ENCODE measurements at places on chromosomes 2 and 18.

- DNase-seq = no peak
These were observed 87.2 kb downstream of the KCTD18 start for GRCh38 chr2:200422532-200423261.

DNA sequence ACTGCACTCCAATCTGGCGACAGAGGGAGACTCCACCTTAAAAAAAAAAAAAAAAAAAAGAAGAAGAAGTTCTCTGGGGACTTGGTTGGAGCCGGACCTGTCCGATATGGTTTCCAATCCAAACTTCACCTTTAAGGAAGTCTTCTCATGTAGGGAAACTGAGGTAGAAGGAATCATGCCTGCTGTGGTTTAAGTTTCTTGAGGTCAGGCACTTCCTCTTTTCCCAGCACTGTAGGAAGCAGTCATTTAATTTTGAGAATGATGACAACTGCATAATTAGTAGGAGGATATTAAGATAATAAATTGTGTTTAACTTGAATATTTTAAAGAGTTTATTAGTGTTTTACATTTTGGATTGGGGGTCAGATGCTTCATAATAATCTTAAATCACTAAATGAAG, 62.9 kb downstream of the KCNE4 start:
- no peak for DNase-seq

DNA sequence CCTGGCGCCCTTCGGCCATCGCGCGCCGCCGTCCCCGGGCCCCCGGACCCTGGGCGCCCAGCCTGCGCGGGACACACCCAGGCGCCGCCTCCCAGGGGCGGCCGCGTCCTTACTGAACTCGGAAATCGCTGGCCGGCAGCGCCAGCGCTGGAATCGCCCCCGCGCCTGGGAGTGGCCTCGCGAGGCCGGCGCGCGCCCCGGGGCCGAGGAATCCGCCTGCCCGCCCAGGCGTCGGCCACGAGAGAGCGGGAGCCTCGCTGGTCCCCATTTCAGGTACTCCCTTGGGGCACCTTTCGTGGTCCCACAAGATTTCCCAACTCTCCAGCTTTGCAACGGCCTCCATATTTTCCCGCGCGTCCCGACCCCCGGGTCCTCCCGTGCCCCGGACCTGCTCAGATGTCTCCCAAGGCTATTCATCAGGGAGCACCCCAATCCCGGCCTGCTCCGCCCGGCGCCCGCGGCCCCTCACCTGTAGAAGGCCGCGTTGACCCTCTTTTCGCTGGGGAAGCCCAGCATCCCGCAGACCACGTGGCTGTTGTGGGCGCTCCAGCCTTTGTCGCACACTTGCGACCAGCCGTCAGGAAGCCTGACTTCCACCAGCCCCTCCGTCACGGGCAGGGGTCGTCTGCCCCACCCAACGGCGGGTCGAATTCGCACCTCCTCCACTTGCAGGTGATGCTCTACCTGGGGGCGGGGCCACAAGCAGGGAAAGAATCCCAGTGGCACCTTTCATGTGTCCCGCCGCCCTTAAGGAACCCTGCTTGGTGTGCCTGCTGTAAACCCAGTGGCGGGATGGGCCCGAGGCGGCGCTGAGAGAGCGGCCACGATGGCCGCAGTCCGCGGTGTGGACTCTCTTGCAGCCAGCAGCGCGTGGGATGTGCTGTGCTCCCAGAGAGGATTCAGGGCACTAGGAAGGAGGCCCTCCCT, 4.6 kb downstream of the LOXL3 start:
- DNase-seq = no peak

GRCh38 chr2:47641366-47641765, 141.6 kb upstream of the MSH6 start:
- DNase-seq = no peak

GRCh38 chr18:36831139-36831538, 2.2 kb downstream of the KIAA1328 start:
- DNase-seq = no peak

- DNase-seq = no peak
These were observed 360.0 kb downstream of the PTPRM start for GRCh38 chr18:7927119-7927518.

DNA sequence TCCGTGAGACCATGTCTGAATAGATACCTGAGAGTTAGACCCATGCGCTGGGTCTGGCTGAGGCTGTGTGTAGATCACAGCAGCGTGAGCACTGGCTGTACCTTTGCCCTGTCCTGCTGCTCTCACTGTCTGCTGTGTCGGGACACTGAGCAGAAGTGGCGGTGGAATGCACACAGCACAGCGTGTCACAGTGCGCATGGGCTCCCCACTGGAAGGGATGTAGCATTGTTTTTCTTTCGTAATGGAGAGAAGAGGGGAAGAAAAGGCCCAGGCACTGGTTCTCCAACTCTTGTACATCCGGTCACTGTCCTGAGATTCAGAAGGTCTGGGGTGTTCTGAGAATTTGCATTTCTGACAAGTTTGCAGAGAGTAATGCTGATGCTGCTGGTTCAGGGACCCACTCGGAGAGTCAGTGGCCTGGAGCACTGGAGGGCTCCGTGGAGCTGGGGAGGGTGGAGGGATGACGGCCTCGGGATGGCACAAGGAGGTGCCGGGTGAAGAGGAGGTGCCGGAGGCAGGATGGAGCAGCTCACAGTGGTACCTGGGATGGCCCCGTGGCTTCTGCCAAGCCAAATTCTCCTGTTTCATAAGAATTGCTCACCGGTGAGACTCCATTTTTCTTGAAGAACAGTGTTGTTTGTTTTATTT, 252.8 kb downstream of the LDLRAD4 start:
- no peak for DNase-seq

GRCh38 chr2:176747928-176748327, 464.7 kb upstream of the HNRNPA3 start:
- no peak for DNase-seq

DNA sequence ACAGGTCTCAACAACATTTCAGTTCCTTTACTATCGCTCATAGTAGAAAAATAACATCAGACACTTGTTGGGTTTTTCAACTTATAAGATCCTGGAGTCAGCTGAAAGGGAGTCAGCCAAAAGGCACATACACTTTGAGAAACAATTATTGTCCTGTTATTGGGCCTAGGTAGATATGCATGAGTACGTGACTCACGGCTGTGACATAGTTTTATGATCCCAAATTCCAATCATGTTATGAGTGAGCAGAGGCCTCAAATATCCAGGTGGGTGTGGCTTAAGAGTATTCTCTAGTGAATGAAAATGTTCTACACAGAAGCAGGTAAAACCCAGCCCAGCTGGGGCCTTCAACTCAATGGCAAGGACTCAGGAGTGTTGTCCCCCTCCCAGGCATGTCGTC, 27.2 kb downstream of the SERPINB8 start:
- no peak for DNase-seq

- DNase-seq = no peak
These were observed 441.3 kb downstream of the RND3 start for GRCh38 chr2:150046211-150046610.

DNA sequence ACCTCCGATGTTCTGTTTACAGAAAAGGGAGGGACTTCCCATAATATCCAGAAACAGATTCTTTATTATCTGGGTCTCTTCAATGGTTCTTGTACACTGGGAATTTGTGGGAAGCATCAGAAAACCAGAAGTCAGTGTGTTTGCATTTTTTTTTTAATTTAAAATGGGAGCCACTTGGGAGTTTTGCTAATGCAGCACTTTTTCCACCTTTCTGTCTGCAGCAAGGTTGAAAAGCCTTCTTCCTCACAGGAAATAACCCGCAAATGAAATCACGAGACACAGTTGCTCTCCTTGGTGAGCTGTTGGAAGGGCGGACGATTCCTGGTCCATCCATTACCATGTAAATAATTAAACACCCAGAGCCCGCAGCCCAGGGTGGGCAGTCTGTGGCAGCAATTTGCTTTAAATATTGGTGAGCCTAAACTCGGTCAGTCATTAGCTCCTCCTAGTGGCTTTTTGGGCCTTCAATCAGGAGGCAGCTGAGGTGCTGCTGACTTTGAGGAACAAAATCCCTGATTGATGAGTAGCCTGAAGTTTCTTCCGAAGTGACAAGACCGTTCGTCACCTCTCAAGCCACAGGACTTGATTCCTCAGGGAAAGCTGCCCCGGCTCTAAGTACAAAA, 471.5 kb downstream of the EPHA4 start:
- DNase-seq = no peak

GRCh38 chr2:196703695-196704094, 64.2 kb downstream of the CCDC150 start:
- DNase-seq = no peak

DNA sequence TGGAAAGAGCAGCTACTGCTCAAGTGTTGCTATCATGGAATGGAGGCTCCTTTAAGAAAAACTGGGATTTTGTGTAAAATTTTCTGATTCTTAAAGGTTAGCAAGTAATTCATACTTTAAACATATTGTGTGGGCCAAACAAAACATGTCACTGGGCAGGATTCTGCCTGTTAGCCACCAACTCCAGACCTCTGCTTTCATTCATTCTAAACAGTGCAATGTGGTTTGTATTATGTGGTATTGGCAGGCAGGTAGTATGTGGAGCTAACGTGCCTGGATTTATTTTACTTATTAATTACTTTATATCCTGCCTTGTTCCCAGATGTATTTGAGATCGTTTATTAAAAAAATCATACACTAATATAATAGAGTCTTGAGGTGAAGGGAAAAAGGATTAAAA, 1521.3 kb upstream of the ACVR2A start:
- no peak for DNase-seq

GRCh38 chr2:46979571-46979979, 64.0 kb upstream of the MCFD2 start:
- DNase-seq = no peak

- no peak for DNase-seq
These were observed 164.8 kb downstream of the ARHGAP15 start for GRCh38 chr2:143294068-143294467.

DNA sequence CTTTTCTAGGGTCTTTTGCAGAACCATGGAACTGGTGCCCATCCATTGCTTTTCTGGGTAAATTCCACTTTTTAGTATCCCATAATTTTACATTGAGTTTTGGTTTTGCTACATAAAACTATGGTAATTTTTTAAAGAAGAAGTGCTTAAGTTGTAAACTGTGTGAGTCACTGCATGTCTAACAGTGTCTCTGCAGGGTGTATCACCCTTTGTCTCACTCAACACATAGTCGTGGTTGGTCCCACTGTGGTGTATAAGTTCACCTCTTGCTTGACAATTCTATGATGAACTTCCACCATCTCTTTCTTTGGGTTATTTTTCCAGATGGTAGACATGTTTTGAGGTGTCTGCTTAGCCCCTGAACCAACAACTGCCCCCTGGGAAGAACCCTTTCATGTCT, 10.5 kb downstream of the SCTR start:
- no peak for DNase-seq

DNA sequence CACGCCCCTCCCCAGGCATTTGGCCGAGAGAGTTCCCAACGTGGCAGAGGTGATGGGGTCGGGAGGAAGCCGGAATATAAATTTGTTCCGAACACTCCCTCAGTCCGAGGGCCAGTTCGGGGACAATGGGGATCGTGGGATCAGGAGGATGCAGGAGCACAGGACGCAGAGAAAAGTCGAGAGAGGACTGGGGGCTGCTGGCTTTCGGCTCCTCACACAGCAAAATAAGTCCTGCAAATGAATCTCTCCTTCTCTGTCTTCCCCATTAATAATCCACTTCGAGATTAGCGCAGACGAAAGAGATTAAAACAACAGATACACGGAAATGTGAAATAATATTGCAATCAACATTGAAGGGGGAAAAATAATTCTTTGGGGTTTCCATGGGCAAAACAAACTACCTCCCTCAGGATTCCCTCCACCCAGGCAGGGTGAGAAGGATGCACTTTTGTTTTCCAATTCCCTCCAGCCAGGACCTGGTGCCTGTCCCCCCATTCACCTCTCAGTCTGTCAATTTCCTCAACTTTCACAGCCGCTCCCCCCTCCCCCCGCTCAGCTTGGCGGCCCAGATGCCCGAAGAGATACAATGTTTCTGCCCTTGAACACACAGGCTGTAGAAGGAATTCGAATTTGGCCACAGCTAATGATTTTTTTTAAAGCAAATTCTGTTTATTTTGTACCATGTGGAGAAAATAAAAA, 3.1 kb upstream of the ZEB2 start:
- DNase-seq = no peak

- DNase-seq = no peak
These were observed 34.0 kb downstream of the QPCT start for GRCh38 chr2:37378411-37378810.

DNA sequence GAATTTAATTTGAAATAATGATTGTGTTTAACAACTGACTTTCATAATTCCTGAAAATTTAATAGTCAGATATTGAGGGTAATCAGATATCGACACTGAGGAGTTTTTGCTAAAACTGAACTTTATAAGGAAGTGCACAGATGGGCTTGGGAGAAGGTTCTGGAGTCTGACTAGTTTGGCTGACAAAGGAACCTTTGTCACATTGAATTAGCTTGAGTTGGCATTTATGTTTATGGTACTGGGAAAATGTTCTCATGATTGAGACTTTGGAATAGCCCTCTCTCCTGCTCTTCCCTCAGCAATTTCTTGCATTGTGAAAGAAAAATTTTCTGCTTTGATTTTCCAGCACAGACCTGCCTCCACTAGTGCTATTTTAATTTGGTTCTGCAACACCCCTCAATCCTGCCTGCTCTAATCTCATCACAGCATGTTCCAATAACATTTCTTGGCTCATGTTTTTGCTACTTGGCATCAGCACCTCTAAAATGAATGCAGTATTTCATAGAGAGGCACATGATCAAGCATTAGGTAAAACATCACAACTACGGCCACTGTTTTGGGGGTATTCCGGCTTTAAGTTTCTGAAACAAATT, 133.9 kb upstream of the FSHR start:
- DNase-seq = no peak

DNA sequence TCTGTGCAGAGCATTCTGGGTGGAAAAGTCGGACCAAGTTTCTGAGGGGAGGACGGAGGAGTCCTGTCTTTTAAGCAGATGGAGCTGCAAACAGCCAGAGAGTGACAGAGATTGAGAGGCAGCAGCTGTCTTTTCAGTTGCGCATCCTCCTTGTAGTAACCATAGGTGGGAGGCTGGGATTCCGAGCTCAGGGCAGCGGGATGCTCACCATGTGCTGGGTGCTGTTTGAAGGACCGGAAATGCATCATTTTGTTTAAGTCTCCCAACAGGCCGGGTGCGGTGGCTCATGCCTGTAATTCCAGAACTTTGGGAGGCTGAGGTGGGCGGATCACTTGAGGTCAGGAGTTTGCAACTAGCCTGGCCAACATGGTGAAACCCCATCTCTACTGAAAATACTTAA, 93.4 kb downstream of the AGAP1 start:
- no peak for DNase-seq

DNA sequence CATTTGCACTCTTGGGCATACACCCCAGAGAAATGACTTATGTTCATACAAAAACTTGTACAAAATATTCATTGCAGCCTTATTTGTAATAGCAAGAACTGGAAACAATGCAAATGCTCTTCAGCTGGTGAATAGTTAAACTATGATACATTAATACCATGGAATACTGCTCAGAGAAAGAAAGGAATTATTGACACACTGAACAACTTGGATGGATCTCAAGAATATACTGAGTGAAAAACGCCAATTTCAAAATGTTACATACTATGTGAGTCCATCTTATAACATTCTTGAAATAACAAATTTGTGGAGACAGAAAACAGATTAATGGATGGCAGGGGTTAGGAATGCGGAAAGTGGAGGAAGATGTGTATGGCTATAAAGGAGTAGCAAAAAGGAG, 17.2 kb downstream of the LNPK start:
- no peak for DNase-seq

GRCh38 chr2:113298176-113298575, 19.5 kb upstream of the PAX8 start:
- no peak for DNase-seq

GRCh38 chr2:38966678-38967077, 77.0 kb downstream of the ARHGEF33 start:
- DNase-seq = no peak

Measured in GOT3 (cell line).